ENCODE measurements at places on chromosomes 12 and 14. TPM values are rescaled to one million over a fixed set of nuclear protein-coding genes. Genes with fewer than 3 reads are reported as not detected.
A peak's percentile ranks its signal among the peaks of the same experiment; 100 is the strongest.

DNA sequence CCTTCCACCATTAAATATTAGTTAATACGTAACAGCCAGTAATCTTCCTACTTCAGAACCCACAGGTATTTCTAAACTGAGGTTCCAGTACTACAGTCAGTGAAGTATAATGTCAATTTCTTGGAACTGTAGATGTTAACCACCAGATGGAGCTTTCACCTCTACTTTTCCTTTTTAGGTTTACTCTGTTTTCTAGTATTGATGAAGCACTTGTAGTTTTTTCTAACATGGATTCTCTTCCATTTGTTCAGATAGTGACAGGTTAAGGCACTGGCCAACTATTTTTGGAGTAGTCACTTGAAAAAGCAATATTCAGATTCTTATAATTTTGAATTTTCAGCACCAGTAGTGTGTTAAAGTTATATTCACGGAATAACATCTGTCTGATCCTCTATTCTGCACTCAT lies 4.6 kb upstream of the SEC23A start:
- peak; percentile 43 for DNase-seq

DNA sequence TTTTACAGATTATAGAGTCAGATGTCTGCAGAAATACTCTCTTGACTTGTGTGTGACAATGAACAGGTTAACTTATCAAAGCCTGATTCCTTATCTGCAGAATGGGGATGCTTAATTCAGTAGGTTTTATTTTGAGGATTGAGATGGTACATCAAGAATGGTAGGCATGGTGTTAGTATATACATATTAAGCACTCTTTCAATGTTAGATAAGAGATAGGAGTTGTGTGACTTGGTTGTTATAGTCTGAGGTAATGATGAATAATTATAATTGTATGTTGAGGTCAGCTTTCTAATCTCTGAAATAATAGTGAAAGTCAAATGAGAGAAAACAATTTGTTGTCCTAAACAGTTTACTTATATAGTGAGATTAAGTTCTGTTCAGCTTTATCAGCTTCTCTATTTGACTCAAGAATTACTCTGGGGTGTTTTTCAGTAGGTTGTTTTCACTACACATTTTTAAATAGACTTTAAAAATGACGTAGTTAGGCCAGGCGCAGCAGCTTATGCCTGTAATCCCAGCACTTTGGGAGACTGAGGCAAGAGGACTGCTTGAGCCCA lies 11.9 kb downstream of the PALS1 start:
- no peak for DNase-seq

DNA sequence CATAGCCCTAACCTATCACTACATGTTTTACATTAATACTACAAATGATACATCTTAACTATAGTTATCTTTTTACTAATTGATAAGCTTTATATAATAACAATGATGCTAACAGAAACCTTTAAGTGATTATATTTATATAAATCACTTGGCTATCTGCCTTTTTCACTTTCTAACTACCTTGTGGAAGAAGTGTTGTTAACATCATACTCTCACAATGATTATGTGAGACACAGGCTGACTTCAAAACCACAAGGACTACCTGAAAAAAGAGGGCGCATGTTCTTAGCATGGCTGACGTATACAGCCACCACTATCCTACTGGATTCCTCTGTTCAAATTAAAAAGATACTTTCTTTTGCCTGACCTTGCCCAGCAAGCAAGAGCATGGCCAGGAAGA lies 135.3 kb upstream of the SOX5 start:
- DNase-seq = no peak

GRCh38 chr12:106986135-106986534 lies 811 bp downstream of the MTERF2 start:
- no peak for DNase-seq

- DNase-seq = no peak
These were observed 1.7 kb upstream of the KLC1 start for GRCh38 chr14:103627073-103628025.

DNA sequence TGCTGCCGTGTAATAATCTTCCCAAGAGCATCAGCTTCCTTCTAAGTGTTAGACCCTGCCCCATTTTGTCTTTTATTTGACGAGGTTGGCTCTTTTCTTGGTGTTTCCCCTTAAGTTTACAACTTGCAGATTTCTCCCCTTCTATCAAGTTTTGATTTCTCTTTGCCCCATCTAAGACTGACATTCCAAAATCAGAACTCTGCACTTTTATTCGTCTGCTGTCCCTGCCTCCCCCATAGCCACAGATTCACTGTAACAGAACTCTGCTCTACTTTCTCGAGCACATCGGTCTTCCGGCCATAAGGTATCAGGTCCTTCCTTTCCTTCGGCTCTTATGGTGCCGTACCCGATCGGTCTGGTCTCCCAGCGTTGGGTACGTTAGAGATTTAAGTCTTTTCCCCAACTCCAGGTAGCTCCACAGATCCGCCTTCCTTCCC lies 563 bp downstream of the DCP1B start:
- no peak for DNase-seq

GRCh38 chr14:104393199-104393897 lies 186.2 kb upstream of the C14orf180 start:
- DNase-seq = no peak

GRCh38 chr12:102504871-102505270 lies 24.5 kb upstream of the IGF1 start:
- no peak for DNase-seq

DNA sequence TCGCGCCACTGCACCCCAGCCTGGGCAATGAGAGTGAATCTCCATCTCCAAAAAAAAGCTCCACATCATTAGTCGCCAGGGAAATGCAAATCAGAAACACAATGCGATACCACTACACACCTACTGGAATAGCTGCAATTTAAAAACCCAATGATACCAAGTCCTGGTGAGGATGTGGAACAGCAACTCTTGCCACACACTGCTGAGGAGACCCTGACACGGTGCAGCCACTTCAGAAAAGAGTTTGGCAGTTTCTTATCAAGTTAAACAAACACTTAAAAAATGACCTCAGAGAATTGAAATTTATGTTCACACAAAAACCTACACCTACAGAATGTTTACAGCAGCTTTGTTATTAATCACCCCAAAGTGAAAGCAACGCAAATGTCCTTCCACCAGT lies 12.1 kb downstream of the P2RX2 start:
- no peak for DNase-seq

Gene KLRC3
- total RNA-seq = not detected

Gene AREL1
- 50.3 TPM for total RNA-seq

Gene IRAK3
- 7.4 TPM for total RNA-seq

Gene GLT1D1
- total RNA-seq = not detected

Gene ARHGEF40
- total RNA-seq = 2.6 TPM

Gene ANO2
- total RNA-seq = 51.6 TPM
